NCI-H2171 (cell line): ENCODE measurements at places on chromosomes 6 and 20.

GRCh38 chr6:148578489-148578814, 168.4 kb upstream of the UST start:
- no peak for DNase-seq

- DNase-seq = peak; percentile 76
These were observed at the start of gene DDR1 for GRCh38 chr6:30883685-30884520. TSS of gene DDR1 (plus strand) at chr6:30884519. CDS start at chr6:30888730, 4,211 bp downstream.

GRCh38 chr6:36904114-36904513, 18.4 kb downstream of the C6orf89 start:
- no peak for DNase-seq

DNA sequence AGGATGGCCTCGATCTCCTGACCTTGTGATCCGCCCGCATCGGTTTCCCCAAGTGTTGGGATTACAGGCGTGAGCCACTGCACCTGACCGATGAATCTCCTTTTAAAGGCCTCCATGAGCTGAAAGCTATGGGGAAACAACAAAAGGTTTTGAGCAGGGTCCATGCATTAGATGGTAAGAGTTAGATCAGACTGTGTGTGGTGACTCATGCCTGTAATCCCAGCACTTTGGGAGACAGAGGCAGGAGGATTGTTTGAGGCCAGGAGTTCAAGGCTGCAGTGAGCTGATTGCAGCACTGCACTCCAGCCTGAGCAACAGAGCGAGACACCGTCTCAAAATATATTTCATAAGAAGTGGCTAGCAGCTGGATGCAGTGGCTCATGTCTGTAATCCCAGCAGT, 41.0 kb upstream of the BCLAF1 start:
- no peak for DNase-seq

DNA sequence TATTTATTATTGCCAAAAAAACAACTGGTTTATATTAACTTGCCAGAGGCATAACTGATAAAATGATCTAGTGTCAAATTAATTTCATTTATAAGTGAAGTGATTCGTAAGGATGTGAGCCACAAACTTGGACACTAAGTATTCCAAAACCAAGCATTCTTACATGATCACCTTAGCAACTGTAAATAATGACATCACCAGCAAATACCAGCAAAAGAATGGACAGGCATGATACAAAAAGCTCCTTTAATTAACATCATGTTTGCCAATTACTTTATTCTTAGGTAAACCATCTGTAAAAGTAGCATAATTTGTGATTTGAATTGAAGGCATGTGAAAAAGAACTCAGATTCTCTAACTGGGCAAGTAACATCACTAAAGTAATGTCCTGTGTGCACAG, 17.2 kb upstream of the FNDC1 start:
- no peak for DNase-seq

- no peak for DNase-seq
These were observed 898 bp downstream of the XRN2 start for GRCh38 chr20:21303872-21304586.

- DNase-seq = no peak
These were observed 72.9 kb downstream of the SGK1 start for GRCh38 chr6:134245041-134245440.

DNA sequence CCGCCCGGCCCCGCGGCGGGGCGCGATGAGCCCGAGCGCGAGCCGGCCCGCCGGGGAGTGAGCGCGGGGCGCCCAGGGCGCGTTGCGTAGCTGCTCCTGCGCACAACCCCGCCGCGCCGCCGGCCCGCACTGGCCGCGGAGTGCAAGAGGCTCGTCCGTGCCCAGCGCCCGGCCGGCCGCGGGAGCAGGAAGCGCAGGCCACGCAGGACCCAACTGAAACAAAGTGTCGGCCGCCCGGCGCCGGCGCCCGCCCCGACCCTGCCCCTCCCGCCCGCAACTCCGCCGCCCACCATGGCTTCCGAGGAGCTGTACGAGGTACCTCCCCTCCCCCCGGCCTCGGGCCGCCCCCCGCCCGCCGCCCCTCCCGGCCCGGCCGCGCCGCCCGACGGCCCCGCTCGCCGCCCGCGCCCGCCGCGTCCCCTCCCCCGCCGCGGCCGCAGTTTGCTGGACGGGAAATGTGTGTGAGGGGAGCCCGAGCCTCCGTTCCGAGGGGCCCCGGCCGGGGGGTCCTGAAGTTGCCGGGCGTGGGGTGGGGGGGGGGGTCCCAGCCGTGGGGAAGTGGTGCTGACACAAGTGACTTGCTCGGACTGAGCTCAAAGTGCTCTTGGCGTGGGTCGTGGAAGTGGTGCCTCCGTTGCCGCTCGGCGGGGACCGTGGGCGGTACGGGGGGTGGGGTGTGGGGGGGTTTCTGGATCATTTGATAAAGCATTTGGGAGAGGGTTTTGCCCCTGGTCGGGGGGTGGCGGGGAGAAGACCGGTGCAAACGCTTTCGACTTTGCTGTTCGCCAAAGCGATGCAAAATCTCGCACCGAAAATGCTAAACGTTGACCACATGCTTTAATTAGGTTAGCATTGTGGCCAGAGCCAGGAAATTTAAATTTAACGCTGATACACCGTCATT, 539 bp downstream of the CDYL start:
- DNase-seq = peak; percentile 34
